Mammary epithelial cell (primary cell): ENCODE measurements at places on chromosomes 7 and 10. TPM values are rescaled to one million over a fixed set of nuclear protein-coding genes. Genes with fewer than 3 reads are reported as not detected.

C10orf90 gene
- 0.17 TPM for total RNA-seq

NKX2-3 gene
- total RNA-seq, result not detected in 2 replicates

CLRN3 gene
- not detected for total RNA-seq

ZNF804B gene
- not detected in 2 replicates for total RNA-seq

GHRHR gene
- total RNA-seq, result not detected in 2 replicates

VSTM2A gene
- not detected in 2 replicates for total RNA-seq

HOGA1 gene
- 0.17 TPM for total RNA-seq

RTKN2 gene
- total RNA-seq, result 2.7 TPM

HACD1 gene
- total RNA-seq, result 30.3 TPM

OPN1SW gene
- not detected in 2 replicates for total RNA-seq

CRTAC1 gene
- not detected for total RNA-seq

CCDC71L gene
- 28.8 and 37.8 TPM in 2 replicates for total RNA-seq

FOXK1 gene
- total RNA-seq, result 45.8 and 48.2 TPM in 2 replicates

CXCL12 gene
- 0.50 TPM for total RNA-seq

CAV2 gene
- 385 TPM for total RNA-seq

C10orf53 gene
- total RNA-seq, result not detected in 2 replicates

AKR1D1 gene
- not detected in 2 replicates for total RNA-seq

RBM20 gene
- 0.17 TPM for total RNA-seq

STEAP4 gene
- 0.47 TPM in 1 of 2 replicates, not detected in the other for total RNA-seq

PCDH15 gene
- not detected in 2 replicates for total RNA-seq
